ENCODE measurements at places on chromosomes 4 and X. TPM values are rescaled to one million over a fixed set of nuclear protein-coding genes. Genes with fewer than 3 reads are reported as not detected.

- no peak for DNase-seq
- H3K4me3 ChIP-seq, result no peak overlapping the region
Observed at GRCh38 chr4:75432683-75433082, 81.5 kb downstream of the RCHY1 start.

- H3K27ac ChIP-seq, result peak overlapping the region; percentile 43
- peaks cover 19% of the 10 kb centered on the region for H3K4me1 ChIP-seq
- DNase-seq, result no peak
- peaks cover 14% of the 10 kb centered on the region for H3K36me3 ChIP-seq
Observed at GRCh38 chr4:84855774-84856173, 110.7 kb downstream of the WDFY3 start.

DNA sequence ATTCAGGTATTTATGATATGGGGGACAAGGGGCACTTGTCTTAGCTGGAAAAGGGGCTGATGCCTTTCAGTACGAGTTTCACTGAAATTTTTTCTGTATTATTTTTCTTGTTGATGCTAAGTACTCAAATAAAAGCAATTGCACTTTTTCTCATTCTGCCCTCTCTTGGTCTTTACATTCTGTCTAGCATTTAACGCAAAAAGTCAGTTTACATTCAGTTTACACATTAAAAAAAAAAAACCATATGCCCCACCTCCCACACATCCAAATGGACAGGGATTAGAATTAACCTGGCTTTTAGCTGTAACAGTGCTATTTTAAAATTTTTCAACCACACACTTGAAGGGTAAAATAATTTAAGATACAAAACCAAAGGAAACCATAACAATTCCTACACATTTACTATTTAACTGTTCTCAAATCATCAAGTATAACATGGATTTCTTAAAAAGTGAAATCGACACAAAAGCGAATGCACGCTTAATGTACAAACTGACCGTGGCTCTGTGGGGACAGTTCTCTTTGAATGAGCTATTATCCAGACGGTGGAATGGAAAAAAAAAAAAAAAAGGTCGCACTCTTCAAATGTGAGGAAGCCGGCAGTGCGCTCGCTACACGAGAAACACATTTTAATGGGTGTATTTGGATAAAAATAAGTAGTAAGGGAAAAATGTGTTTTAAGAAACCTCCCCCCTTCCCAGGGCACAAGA is 1.4 kb downstream of the AMMECR1 start:
- H3K4me3 ChIP-seq, result peak overlapping the region; percentile 74
- H3K36me3 ChIP-seq, result no peaks in the 10 kb centered on the region
- no peaks in the 10 kb centered on the region for H3K27me3 ChIP-seq
- H3K27ac ChIP-seq, result no peak overlapping the region

DNA sequence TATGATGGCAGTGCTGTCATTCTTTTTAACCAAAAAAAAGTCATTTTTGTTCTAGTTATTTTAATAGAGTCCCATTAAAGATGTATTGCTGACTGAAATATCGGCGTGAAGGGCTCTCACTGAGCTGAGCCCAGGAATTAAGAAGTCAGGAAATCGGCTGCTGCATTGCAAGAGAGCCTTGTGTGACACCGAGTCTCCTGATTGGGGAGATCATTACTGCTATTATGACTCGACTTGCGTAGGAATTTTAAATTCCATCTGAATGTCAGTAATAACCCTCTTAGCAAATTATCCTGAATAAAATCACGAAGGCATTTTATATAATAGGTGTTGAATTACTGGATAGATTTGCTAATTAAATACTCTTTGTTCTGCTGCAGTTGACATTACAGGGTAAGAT is 111.5 kb downstream of the POLA1 start:
- H3K27ac ChIP-seq, result no peak overlapping the region
- H3K4me3 ChIP-seq, result no peak overlapping the region
- H3K27me3 ChIP-seq, result no peaks in the 10 kb centered on the region

NUP62CL gene
- 0.18 TPM for polyA plus RNA-seq

Data from psoas muscle (tissue), 8 donors.